ENCODE measurements at places on chromosomes 13 and 19. TPM values are rescaled to one million over a fixed set of nuclear protein-coding genes. Genes with fewer than 3 reads are reported as not detected.
A peak's percentile ranks its signal among the peaks of the same experiment; 100 is the strongest.

The PGLYRP2 gene
- not detected for total RNA-seq

The N4BP2L1 gene
- 7.9 TPM for total RNA-seq

The BCL2L12 gene
- 65.4 TPM for total RNA-seq

The ZNF345 gene
- total RNA-seq = 3.0 TPM

The ZNF222 gene
- total RNA-seq = not detected

DNA sequence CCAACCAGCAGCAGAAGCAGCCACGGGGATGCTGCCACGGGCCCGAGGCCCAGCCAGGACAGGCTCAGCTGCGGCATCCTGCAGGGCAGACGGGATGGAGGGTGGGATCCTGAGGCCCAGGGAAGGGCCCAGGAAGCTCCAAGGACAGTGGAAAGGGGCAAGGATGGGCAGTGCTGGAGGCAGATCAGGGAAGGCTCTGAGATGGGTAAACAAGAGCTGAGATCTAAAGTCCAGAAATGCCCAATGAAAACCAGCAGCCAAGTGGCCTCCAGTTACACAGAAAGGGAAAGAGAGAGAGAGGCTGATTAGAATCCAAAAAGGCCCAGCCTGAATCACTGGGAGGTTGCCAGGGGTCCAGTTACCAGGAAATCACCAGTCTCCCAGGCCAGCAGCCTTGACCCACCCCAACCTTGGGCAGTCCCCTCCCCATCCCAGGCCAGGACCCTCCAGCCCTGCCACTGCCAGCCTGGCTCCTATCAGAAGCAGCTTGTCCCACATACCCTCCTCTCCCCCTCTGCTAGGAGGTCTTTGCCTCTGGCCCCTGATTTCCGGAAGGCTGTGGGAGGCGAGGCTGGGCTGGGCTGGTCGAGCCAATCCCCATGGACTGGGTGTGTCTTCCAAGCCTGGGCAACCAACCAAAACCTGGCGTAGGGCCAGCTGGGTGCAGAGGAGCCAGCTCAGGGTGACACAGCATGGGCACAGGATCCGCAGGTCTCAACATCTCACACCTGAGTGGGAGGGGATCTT, at the start of gene CYP4F11:
Gene CYP4F11, minus strand, starts transcription at position 198 of the 747 bp plus-strand sequence. Its CDS starts 121 bp downstream, at position 77.
- peak; percentile 14 for DNase-seq

- DNase-seq = no peak
These were observed 22.4 kb downstream of the PRR12 start for GRCh38 chr19:49613374-49613773.

GRCh38 chr13:75745387-75745786, 109.3 kb downstream of the LMO7 start:
- DNase-seq = no peak

- DNase-seq = no peak
These were observed 55.6 kb downstream of the UNC13A start for GRCh38 chr19:17632577-17632976.

DNA sequence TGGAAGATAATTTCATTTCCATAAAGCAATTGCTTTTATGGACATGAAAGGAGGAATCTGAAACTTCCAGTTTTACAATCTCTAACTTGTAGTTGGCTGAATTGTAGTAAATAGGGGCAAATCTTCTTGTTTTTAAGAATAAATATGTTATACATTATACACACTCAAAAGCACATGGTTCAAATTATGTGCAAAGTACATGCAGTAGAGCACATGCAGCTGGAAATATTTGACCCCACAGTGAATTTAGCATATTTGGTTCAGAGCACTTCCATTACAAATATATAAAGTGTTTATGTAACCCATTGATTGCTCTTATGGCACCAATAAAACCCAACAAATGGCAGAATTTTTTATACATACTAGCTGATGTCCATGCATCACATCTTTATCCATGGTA, 180.5 kb downstream of the IRS2 start:
- no peak for DNase-seq

DNA sequence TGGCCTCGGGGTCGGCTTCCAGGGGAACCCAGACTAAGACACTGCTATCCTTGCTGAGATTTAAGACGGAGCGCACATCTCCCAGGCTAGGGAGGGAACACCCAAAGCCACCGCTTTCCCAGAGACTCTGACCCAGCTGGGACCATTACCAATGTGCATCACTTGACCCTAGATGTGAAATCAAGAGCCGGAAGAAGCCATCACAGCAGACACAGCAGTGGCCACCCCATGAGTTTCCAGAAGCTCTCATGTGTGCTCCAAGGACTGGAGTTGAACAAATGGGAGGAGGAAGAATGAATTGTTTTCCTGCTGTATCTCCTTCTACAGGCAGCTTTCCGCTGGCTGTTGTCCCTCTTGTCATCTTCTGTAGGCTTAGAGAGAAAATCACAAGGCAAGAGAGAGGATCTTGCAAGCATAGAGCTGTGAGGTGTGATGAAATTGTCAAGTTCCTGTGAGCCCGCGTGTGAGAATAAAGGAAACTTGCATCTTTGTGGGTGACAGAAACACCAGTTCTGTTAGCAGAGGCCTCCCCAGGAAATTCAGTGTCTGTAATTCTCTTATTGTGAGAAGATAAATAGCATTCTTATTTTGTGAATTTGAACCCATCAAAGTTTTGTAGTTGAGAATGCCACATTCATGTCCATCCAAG, 711.8 kb downstream of the UQCRFS1 start:
- no peak for DNase-seq

- peak; percentile 61 for DNase-seq
These were observed 52.7 kb downstream of the TRPM4 start for GRCh38 chr19:49210108-49210900.

DNA sequence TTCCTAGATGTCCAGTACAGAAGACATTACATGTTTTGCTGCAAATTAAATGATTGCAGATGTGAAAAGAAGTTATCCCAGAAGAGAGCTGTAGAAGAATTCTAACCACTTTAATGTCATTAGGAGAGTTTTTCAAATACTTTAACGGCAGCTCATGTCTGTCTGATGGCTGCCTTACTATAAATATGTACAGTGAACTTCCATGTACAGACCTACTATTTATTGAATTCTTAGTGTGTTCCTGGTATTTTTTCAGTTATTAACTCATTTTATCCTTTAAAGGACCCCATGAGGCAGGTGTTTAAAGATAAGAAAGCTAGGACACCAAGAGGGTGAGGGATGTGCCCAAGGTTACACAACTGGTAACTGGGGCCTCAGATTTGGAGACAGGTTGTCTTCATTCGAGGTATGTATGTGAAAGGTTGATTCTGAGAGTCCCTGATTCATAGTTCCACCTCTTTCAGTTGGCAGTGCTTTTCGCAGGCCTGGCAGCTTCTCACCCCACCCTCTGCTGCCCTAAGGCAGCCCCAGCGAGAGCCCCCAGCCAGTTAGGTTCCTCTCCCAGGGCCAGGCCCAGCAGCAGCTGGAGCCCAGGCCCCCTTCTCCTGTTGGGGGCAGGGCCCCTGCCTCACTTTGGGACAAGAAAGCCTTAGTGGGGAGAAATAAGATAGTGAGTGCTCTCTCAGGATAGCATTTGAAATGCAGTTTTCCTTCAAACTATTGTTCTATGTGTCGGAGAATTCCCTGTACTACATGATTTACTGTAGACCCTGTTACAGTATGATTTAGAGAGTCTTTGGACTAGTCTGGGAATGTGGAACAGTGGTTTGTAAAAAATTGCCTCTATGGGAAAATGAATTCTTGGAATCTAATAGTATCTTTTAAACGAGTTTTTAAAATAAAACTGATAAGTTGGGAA, 67.7 kb upstream of the TEX29 start:
- no peak for DNase-seq

- DNase-seq = no peak
These were observed 56.1 kb upstream of the STK24 start for GRCh38 chr13:98632961-98633360.

- no peak for DNase-seq
These were observed 68.6 kb downstream of the KCTD15 start for GRCh38 chr19:33865306-33865705.
